ENCODE measurements at places on chromosomes 7 and 10.

GRCh38 chr10:6292741-6293151 is 90.0 kb downstream of the PFKFB3 start:
- DNase-seq = no peak

DNA sequence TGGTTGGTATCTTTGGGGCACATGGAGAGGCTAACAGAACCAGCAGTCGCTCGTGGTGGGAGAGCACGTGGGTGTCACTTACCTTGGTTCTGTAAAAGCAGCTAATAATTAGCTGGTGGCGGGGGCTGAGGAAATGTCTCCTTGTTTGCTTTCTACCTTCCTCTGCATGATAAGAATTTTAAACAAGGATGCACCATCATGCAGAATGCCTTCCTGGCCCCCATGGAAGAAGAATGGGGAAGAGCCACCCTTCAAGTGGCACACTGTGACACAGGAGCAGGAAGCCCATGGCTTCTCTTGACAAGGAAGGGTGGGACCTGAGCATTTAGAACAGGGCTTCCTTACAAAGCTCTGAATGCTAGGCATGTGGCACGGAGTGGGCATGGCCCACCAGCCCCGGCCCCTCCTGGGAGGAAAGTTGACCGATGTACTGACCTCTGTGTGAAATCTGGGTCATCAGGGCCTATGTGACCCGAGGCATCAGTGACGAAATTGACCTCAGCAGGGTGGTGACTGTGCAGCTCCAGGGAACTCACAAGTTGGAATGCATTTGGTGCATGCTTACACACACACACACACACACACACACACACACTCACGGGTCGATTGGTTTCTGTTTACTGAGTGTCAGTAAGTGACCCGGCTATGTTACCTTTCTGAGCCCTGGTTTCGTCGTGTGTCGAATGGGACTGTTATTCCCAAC is 116.9 kb upstream of the ANLN start:
- DNase-seq = no peak

- DNase-seq = no peak
Observed at GRCh38 chr7:42096681-42097561, 140.1 kb downstream of the GLI3 start.

- no peak for DNase-seq
Observed at GRCh38 chr10:52348037-52348564, 34.0 kb downstream of the DKK1 start.

DNA sequence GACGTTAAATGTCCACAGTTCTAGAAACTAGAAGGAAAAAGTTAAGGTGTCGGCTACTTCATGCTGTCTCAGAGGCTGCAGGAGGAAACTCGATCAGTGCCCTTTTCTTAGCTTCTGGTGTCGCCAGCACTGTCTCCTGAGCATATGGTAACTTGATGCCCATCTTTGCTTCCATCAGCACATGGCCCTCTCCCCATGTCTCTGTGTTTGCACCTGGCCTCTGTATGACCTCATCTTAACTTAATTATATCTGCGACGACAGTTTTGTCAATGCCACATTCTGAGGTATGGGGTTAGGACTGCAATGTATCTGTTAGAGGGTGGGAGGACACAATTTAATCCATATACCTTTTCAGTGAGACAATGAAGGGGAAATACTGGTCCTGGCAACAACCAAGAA is 449.9 kb downstream of the POM121L12 start:
- no peak for DNase-seq

DNA sequence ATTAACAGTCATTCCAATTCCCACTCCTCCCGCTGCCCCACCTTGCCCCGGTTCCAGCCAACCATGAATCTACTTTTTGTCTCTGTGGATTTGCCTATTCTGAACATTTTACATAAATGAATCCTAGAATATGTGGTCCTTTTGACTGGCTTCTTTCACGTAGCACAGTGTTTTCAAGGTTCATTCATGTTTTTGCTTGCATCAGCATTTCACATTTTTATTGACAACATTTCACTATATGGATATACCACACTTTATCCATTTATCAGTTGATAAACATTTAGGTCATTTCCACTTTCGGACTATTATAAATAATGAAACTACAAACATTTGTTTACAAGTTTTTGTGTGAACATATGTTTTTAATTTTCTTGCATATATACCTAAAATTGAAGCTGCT is 182.0 kb downstream of the ZNF248 start:
- no peak for DNase-seq

DNA sequence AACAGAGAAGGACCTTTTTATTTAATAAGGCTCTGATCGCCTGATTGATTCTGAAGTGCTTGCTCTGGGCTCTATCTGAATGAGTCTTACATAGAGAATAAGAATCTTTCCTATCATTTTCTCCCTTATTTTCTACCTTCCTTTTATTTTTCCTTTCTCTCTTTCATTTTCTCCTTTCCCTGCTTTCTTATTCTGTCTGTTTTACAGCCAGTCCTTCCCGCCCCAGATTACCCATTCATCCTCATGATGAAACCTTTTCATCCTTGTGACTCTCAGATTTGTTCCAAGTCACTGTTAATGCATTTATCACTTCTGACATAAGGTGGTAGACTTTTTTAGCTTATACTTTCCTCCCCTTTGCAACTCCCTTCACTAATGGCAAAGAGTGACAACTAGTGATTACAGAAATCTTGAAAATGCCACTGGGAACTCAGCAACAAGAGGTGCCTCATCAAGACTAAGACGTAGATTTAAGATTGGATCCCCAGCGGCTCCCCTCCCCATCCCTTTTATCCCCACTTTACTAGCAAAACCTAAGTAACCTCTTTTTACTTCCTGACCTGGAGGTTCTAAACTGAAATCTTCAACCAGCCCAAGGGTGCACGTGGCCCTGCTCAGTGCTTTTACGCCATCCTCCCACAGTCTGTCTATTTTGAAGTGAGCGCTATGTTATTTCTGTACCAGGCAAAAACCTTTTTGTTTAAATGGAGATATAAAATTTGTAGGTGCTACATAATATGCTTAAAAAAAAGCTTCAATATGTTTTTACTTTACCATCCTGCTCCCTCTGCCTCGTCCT is 179.8 kb downstream of the DYNC1I1 start:
- DNase-seq = no peak

DNA sequence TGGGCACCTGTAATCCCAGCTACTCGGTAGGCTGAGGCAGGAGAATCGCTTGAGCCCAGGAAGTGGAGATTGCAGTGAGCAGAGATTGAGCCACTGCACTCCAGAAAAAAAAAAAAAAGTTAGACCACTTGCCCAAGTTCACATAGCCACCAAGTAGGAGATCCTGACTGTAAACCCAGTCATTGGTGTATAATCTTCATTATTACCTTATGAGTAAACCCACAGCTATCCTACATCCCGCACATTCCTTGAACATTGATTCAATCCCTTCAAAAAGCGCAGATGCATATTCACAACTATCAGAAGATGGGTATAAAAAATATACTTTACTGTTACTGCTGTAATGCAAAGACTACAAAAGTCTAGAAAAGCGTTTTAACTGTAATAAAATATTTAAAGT is 512.9 kb downstream of the SUGCT start:
- no peak for DNase-seq

DNA sequence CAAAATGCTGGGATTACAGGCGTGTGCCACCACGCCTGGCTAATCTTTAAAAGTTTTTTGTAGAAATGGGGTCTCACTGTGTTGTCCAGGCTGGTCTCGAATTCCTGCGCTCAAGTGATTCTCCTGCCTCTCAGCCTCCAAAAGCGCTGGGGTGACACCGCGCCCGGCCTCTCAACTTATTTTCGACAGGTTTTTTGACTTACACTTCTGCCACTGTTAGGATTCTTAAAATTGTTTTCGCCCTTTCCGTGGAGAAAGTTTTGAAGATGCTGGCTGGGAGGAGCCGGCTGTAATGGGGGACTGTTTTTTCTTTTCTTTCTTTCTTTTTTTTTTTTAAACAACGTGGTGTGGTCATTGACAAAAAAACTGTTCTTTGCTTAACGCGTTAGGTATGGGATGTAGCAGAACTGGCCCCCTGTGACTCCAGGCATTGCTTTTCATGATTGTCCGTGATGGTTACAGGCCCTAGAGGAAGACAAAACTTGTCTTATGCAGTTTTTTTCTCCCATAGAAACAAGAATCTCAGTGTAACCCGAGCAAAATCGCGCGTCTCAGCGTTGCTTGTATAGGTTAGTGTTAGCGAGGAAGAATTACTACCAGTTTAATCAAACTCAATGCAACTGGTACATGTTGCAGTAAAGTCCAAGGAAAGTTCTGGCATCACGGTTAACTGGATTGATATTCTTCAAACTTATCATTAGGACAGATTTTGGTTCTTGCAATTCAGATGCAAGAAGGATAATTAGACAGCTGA is 72.2 kb downstream of the DAGLB start:
- no peak for DNase-seq

DNA sequence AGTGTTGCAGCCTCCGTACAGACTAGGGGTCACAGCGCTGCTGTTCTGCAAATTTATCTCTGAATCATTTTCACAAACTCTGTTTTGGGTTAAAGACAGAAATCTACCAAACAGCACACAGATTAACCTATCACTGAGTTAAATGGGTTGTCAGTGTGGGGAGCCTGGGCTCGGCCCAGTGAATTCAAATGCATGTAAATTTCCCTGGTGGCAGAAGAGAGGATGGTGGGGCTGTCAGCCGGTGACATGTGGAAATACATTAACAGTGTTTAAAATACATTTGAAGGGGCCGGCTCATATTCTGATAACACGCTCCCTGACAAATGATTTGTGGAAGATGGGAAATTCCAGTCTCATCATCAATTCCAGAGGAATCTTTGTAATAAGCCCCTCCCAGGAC is 309.6 kb upstream of the MKI67 start:
- no peak for DNase-seq

DNA sequence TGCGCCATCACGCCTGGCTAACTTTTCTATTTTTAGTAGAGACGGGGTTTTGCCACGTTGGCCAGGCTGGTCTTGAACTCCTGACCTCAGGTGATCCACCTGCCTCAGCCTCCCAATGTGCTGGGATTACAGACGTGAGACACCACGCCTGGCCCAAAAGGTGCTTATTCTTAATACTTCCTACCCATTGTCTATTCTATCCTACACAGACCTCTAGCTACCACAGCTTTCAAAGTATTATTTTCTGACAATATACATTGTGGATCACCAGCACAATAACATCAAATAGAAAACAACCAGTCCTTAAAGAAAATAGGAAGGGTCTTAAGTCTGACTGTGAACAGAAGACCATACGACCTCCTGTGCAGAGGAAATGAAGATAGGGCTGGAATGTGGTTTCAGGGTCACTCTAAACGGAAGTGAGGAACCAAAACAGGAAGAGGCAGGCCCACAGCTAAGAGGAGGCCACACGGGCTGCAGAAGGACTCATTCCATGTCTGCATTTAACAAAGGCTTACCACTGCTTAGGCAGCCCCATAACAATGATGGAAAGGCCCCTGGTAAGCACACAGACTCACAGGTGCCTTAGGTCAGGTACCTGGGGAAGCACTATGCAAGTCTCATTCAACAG is 115.2 kb downstream of the ZFAND4 start:
- DNase-seq = no peak

DNA sequence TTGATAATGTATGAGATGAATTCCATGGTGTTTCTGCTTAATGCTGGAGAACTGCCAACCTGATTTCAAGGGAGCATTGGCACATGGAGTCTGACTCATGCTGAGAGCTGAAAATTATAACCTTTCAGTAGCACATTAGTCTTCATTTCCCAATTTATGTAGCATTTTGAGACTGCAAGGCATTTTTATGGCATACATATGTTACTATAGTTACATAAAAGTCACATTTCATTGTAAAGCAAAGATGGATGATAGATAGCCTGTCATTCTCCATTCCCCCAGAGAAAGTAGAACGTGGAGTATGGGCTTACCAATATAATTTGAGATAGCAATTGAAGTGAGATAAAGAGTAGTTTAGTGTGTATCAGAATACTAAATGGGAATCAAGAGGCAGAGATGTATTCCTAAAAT is 103.1 kb downstream of the SLC16A9 start:
- DNase-seq = no peak

GRCh38 chr7:130985361-130985760 is 251.4 kb upstream of the KLF14 start:
- DNase-seq = no peak

DNA sequence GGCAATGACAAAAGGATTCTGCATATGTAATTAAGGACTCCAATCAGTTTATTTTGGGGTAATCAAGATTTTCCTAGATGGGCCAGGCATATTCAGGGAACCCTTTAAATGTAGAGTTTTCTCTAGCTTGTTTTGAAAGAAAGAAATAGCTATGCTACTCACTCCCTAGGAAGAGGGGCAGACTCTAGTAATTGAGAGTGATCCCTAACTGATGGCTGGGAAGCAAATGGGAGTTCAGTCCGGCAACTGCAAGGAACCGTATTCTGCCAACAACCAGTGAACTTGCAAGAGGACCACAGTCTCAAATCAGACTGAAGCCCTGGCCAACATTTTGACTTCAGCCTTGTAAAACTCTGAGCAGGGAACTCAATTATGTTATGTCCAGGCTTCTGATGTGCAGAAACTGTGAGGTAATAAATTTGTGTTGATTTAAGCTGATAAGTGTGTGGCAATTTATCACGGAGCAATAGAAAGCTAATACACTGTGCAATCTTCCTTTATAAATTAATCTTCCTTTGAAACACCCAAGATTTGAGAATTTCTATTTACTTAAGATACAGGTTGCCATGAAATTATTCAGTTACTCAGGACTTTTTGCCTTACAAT is 14.0 kb downstream of the AOAH start:
- DNase-seq = no peak

- no peak for DNase-seq
Observed at GRCh38 chr7:114718861-114719260, 203.0 kb upstream of the MDFIC start.

DNA sequence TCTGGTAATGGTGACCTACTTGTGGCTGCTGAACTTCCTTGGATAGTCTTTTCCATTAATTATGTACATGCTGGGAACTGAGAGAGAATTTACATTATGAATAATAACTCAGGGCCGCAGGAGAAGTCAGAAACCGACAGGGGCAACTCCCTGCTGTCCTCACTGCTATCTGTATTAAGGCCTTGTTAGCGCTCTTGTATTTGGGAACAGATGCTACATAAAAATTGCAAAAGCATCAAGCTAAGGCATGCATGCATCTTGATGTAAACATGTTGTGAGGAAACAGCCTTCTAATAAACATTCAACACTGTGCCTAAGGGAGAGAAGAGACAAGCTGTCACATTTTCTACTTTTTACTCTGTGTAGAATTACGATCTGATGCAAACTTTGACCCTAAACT is 158.4 kb downstream of the PARD3 start:
- DNase-seq = no peak

DNA sequence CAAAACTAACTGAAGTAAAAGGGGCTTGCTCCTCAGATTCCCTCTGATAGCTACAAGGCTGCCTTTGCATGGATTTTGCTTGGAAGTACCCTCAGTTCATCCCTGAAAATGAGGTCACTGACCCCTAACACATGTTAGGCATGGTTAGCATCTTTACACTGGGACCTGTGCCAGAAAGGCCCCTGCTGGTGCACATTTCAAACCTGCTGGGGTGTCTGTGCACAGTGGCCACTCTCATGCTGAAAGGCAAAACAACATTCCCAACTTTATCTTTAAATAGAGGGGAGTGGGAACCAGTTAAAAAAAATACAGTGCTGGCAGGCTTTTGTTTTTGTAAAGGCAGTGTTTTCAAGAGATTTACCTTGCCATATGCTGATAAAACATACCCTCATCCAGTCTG is 99.1 kb downstream of the ANK3 start:
- DNase-seq = no peak

GRCh38 chr10:1893941-1894340 is 156.6 kb upstream of the ADARB2 start:
- no peak for DNase-seq

Data from stimulated activated CD8-positive, alpha-beta memory T cell treated with anti-CD3 and anti-CD28 coated beads, Interleukin-4, amount 100 ng/mL, for 1 hour (primary cell).